ENCODE measurements at places on chromosomes 5 and 9.

- no peak for DNase-seq
These were observed 95.4 kb downstream of the MRPL36 start for GRCh38 chr5:1704266-1704665.

GRCh38 chr9:121210536-121210935, 8.9 kb upstream of the RAB14 start:
- no peak for DNase-seq

- no peak for DNase-seq
These were observed 321.5 kb upstream of the RPS23 start for GRCh38 chr5:82599692-82600091.

DNA sequence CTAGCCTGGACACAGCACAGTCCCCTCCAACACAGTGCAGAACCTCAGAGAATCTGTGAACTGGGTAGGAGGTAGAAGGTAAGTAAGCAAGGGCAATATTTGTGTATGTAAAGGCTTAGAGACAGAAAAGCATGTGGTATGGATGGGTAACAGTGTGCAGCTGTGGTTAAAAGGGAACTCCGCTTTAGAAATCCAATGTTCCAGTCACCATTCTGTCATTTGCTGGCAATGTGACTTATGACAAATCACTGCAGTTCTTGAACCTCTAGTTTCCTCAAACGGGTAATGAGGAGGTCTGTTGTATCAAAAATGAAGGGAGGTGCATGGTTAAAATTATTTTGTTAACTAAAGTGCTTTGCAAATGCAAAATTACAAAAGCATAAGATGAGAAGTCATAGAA, 125.5 kb upstream of the IFNE start:
- DNase-seq, result peak; percentile 95

GRCh38 chr9:123798195-123798594, 131.7 kb downstream of the DENND1A start:
- DNase-seq, result no peak

DNA sequence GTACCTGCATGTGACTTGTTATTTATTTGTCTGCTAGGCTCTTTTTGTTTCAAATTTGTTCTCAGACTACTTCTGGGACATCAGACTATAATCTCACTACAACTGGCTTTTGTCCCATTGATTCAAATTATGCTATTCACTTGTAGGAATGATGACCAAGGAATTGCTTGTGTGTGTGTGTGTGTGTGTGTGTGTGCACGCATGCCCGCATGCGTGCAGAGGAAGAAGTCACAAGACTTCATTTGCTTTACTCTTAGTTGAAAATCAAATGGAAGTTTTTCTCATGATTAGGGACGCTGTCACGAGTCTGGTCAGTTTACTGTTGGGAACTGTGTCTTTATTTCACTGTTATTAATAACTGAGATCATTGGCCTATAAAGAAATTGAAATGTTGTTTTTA, 268.7 kb downstream of the RAB3C start:
- DNase-seq, result no peak

DNA sequence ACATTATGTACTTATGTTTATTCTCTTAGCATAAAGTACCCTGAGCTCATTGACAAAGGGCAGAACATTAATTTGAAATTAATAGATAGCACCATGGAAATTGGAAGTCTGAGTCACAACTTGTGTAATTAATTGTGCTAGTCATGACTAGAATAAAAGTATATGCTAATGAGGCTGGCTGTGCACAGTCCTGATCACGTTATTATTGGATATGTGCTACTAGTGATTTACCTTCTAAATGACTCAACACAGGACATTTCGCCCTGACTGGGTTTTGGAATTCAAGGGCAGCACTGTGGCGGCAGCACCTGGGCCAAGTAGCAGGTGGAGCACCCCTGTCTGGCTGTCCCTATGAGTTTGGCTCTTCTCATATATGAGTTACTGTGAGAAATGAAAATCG, 341.8 kb downstream of the ICE1 start:
- no peak for DNase-seq

DNA sequence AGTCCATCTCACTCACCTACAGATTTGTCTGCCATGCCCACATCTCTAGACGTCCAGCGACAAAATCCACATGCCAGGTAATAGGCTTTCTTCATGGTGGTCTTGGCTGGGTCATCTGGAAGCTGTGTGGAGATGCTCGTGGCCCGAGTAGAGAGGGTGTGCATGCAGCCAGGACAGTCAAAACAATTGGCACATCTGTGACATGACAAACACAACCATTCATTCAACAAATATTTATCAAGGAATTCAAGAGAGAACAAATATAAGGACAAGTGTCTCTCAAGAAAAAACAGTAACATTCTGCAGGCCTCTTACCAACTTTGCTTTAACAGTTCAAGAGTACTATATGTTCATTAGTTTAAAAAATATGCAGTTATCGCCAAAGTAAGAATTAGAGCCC, 5.4 kb downstream of the DCTN4 start:
- DNase-seq, result no peak

GRCh38 chr5:124045412-124045811, 533.4 kb downstream of the CSNK1G3 start:
- DNase-seq, result no peak

- DNase-seq, result no peak
These were observed 2.8 kb downstream of the PDGFRB start for GRCh38 chr5:150152636-150153462.

GRCh38 chr9:87120610-87121009, 173.3 kb upstream of the GAS1 start:
- DNase-seq, result no peak

DNA sequence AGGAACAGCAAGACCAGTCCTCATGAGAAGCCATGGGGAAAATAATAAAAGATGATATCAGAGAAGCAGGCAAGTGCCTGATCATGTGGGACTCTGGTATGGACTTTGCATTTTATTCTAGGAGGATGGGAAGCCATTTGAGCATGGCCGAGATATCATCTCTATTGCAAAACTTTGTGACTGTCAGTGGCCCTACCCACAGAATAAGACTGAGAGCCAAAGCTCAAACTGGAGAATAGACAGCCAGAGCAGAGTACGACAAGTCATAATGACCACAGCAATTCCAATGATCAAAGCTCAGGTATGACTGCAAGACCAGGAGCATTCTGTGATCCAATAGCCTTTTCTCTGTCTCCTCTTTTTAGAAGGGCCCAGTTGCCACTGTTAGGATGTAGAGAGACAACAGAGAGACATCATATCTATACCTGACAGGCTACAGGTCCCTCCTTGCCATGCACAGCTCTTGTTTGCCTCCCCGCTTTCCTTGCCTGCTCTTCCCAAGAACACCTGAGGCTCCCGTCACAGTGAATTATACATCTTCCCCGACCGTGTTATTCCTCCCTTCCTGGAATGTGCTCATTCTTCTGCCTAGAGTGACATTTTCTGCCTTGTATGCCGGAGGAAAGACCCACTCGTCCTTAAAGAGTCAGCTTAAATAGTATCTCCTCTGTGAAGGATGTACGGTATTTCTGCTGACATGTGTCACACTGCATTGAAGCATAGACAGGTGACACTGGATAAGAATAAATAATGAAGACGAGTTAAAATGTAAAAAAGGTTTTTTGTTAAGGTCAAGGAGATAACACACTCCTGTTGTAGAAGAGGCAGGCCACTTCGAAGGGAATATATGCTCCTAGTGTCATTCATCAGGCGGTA, 248.7 kb upstream of the MAP3K1 start:
- no peak for DNase-seq

- DNase-seq, result no peak
These were observed 29.0 kb downstream of the SLC31A2 start for GRCh38 chr9:113179839-113180238.

Data from RKO (cell line).